T-helper 1 cell (primary cell): ENCODE measurements at places on chromosomes 5 and 9.

DNA sequence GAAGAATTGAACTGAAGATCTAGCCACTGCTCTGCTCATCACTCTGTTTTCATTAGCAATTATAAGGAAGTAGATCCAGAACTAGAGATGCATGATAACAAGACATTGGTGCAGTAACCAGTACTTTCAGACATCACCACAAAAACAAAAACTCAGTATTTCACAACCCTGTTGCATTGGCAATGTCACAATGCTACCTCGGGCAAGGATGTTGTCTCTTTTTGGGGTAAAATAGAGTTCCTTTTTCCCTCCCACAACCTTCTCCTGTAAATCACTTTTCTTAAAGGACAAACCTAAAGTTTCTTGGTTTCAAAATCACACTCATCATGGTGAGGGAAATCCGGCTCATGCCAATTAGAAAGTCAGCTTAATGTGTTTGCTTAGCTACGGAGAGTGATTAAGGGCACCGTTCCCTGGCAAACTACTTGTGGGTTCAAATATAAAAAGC is 420.1 kb upstream of the MEF2C start:
- no peak for DNase-seq

GRCh38 chr9:124911766-124912165 is 29.1 kb downstream of the GOLGA1 start:
- no peak for DNase-seq

DNA sequence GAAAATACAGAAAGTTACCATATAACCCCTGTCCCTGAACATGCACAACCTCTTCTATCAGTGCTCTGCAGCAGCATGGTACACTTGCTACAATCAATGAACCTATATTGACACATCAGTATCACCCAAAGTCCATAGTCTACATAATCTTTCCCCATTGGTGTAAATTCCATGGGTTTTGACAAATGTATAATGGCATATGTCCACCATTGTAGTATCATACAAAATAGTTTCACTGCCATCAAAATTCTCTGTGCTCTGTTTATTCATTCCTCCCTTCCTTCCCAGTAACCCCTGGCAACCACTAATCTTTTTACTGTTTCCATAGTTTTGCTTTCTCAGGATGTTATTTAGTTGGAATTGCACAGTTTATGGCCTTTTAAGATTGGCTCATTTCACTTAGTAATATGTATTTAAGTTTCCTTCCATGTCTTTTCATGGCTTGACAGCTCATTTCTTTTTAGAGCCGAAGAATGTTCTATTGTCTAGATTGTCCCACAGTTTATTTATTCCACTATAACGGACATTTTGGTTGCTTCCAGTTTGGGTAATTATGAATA is 1707.0 kb downstream of the EFNA5 start:
- no peak for DNase-seq

DNA sequence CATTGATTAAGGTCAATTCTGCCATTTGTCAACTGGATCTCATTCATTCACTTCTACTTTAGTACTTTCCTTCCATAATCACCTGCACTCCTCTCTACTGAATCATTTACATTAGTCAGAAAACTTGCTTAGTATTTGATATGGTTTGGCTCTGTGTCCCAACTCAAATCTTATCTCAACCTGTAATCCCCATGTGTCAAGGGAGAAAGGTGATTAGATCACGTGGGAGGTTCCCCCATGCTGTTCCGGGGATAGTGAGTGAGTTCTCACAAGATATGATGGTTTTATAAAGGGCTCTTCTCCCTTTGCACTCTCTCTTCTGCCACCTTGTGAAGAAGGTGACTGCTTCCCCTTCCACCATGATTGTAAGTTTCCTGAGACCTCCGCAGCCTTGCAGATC is 23.7 kb upstream of the UGCG start:
- no peak for DNase-seq

- DNase-seq = no peak
Observed at GRCh38 chr5:35407697-35408096, 177.4 kb upstream of the PRLR start.

GRCh38 chr9:79988126-79988525 is 416.4 kb downstream of the TLE4 start:
- no peak for DNase-seq

GRCh38 chr5:71770381-71770780 is 51.3 kb downstream of the CARTPT start:
- no peak for DNase-seq
